Chondrocyte (in vitro differentiated cells): ENCODE measurements at places on chromosomes 11 and 22.

GRCh38 chr11:62267576-62267975 lies 2.4 kb upstream of the SCGB2A2 start:
- H3K36me3 ChIP-seq = no peaks in the 10 kb centered on the region
- no peak overlapping the region for H3K27ac ChIP-seq
- H3K4me3 ChIP-seq = no peak overlapping the region
- H3K4me1 ChIP-seq = no peaks in the 10 kb centered on the region

- H3K36me3 ChIP-seq = no peaks in the 10 kb centered on the region
- H3K27ac ChIP-seq = no peak overlapping the region
- H3K27me3 ChIP-seq = no peaks in the 10 kb centered on the region
- DNase-seq = no peak
These were observed 1.2 kb upstream of the OR10AG1 start for GRCh38 chr11:55970935-55971334.

GRCh38 chr11:124717786-124718651 lies 21.7 kb upstream of the NRGN start:
- peak overlapping the region; percentile 69 for H3K4me3 ChIP-seq
- no peaks in the 10 kb centered on the region for H3K36me3 ChIP-seq
- no peak overlapping the region for H3K27ac ChIP-seq

GRCh38 chr22:48180631-48181030 lies 1418.2 kb downstream of the TBC1D22A start:
- H3K4me3 ChIP-seq = no peak overlapping the region
- H3K36me3 ChIP-seq = no peaks in the 10 kb centered on the region
- no peaks in the 10 kb centered on the region for H3K27me3 ChIP-seq
- DNase-seq = no peak

- H3K36me3 ChIP-seq = peaks cover 1% of the 10 kb centered on the region
- peaks cover 37% of the 10 kb centered on the region for H3K4me1 ChIP-seq
- peak overlapping the region; percentile 82 for H3K27ac ChIP-seq
- no peak overlapping the region for H3K4me3 ChIP-seq
These were observed 505.7 kb upstream of the LUZP2 start for GRCh38 chr11:23991165-23991539.

GRCh38 chr11:44880953-44881352 lies 69.7 kb downstream of the TP53I11 start:
- DNase-seq = no peak
- no peaks in the 10 kb centered on the region for H3K4me1 ChIP-seq
- H3K36me3 ChIP-seq = no peaks in the 10 kb centered on the region

- H3K27ac ChIP-seq = no peak overlapping the region
- peak; percentile 36 for DNase-seq
- H3K4me1 ChIP-seq = no peaks in the 10 kb centered on the region
- H3K27me3 ChIP-seq = peaks cover 2% of the 10 kb centered on the region
- no peak overlapping the region for H3K4me3 ChIP-seq
- H3K36me3 ChIP-seq = peaks cover 2% of the 10 kb centered on the region
These were observed 659.4 kb downstream of the TBC1D22A start for GRCh38 chr22:47421846-47422245.

DNA sequence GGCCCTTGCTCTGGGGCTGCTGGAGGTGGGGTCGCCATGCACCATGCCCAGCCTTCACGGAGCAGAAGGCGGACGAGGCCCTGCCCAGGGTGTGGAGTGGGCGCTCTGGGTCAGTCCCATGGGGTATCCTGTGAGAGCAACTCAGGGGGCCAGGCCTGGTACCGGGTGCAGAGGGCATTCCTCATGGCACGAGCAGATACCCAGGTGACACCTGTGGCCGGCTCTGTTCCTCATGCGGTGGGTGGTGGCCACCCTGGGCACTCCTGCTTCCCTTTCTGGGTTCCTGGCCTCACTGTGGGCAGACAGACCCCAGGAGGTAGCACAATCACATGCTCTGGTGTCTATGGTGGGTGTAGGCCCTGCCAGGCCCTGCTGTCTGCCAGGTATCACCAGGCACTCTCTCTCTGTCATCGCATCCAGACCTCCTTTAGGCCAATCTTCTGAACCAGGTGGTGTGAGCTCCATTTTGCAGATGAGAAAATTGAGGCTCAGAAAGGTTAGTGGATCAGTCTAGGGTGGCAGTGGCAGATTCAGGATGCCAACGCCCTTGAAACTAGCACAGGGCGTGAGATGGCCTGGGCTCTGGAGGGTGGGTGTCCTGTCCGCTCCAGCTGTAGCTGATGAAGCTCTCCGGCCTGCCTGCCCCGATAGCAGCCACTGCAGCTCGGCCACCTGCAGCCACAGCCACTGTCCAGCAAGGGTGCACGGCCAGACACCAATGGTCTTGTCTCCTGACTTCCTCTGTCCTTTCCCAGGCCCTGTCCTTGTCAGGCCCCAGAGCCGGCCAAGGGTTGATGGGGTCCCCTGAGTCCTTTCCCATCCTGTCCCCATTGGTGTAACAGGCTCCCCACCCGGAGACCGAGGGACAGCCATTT lies 15.1 kb downstream of the DGKZ start:
- no peak for DNase-seq
- no peaks in the 10 kb centered on the region for H3K36me3 ChIP-seq
- H3K27me3 ChIP-seq = no peaks in the 10 kb centered on the region

GRCh38 chr11:17798253-17798652 lies 63.7 kb downstream of the KCNC1 start:
- no peaks in the 10 kb centered on the region for H3K4me1 ChIP-seq
- H3K27me3 ChIP-seq = no peaks in the 10 kb centered on the region
- no peak for DNase-seq
- no peaks in the 10 kb centered on the region for H3K36me3 ChIP-seq
- H3K27ac ChIP-seq = no peak overlapping the region

DNA sequence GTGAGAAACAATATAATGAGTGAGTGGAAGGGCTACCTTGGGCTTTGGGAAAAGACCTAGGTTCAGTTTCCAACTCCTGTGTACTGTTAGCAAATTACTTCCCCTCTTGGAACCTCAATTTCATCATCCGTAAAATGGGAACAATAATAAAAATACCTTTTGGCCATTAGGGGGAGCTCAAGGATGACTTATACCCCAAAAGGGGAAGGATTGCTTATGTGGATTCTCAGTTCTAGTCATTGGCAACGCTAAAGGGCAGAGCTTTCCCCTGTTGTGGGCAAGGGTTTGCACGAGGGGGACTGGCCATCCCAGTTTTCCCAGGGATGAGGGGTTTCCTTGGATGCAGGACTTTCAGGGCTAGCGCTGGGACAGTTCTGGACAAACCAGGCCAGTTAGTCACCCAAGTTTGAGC lies 3.1 kb upstream of the COMMD9 start:
- no peak overlapping the region for H3K27ac ChIP-seq
- H3K4me3 ChIP-seq = no peak overlapping the region
- peaks cover 31% of the 10 kb centered on the region for H3K4me1 ChIP-seq

GRCh38 chr11:113507341-113507740 lies 32.1 kb upstream of the DRD2 start:
- peaks cover 54% of the 10 kb centered on the region for H3K27me3 ChIP-seq
- no peak overlapping the region for H3K27ac ChIP-seq
- H3K4me1 ChIP-seq = no peaks in the 10 kb centered on the region
- H3K4me3 ChIP-seq = no peak overlapping the region
- no peak for DNase-seq

- no peak for DNase-seq
- no peak overlapping the region for H3K4me3 ChIP-seq
- peaks cover 34% of the 10 kb centered on the region for H3K4me1 ChIP-seq
- H3K36me3 ChIP-seq = peaks cover 13% of the 10 kb centered on the region
These were observed 60.9 kb downstream of the KDM2A start for GRCh38 chr11:67179892-67180490.

DNA sequence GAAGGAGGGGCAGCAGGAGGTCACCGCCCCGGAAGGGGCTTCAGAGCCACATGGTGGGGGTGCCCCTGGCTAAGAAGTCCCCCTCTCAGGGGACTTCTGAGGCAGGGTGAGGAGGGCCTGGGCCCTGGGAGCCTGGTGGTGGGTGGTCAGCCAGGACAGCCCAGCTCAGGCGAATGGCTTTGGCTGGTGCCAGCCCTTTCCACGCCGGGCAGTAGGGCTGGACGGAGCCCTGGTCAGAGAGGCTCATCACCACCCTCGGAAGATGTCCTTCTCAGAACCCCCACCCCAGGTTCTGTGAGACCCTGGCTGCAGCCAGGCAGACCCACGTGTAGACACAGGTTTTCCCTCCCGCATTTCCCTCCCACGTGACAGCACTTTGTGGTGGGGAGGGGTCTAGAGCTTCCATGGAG lies 35.9 kb downstream of the OSBPL5 start:
- H3K4me3 ChIP-seq = no peak overlapping the region
- DNase-seq = no peak
- H3K27ac ChIP-seq = no peak overlapping the region

- H3K27me3 ChIP-seq = no peaks in the 10 kb centered on the region
- no peak for DNase-seq
- H3K27ac ChIP-seq = no peak overlapping the region
- no peaks in the 10 kb centered on the region for H3K4me1 ChIP-seq
- H3K36me3 ChIP-seq = peaks cover 7% of the 10 kb centered on the region
These were observed 11.6 kb downstream of the TCIRG1 start for GRCh38 chr11:68050371-68050841.

- H3K27ac ChIP-seq = no peak overlapping the region
- no peak for DNase-seq
- H3K27me3 ChIP-seq = no peaks in the 10 kb centered on the region
- H3K36me3 ChIP-seq = peaks cover 2% of the 10 kb centered on the region
- no peak overlapping the region for H3K4me3 ChIP-seq
These were observed 185.8 kb upstream of the C11orf87 start for GRCh38 chr11:109236188-109236587.

- peaks cover 21% of the 10 kb centered on the region for H3K4me1 ChIP-seq
- no peak for DNase-seq
- H3K4me3 ChIP-seq = no peak overlapping the region
- H3K27ac ChIP-seq = no peak overlapping the region
- no peaks in the 10 kb centered on the region for H3K27me3 ChIP-seq
These were observed 3.8 kb downstream of the TOP3B start for GRCh38 chr22:21978564-21979386.

DNA sequence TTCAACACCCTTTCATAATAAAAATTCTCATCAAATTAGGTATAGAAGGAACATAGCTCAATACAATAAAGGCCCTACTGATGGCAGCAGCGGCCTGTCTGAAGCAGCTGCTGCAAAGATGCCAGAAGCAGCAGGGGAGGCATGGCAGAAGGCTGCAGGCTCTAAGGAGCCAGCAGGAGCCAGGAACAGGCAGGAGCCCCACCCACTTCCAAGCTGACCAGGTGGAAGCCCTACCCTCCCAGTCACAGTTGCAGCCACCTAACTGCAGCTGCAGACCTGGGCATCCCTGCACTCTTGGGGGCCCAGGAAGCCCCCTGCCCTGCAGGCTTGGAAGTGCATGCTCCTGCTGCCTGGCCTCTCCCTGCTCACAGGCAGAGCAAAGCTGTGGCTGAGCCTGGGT lies 18.2 kb upstream of the OR6A2 start:
- no peak for DNase-seq
- no peak overlapping the region for H3K27ac ChIP-seq
- H3K36me3 ChIP-seq = no peaks in the 10 kb centered on the region
- H3K4me3 ChIP-seq = no peak overlapping the region
- H3K27me3 ChIP-seq = peaks cover 4% of the 10 kb centered on the region
- no peaks in the 10 kb centered on the region for H3K4me1 ChIP-seq

DNA sequence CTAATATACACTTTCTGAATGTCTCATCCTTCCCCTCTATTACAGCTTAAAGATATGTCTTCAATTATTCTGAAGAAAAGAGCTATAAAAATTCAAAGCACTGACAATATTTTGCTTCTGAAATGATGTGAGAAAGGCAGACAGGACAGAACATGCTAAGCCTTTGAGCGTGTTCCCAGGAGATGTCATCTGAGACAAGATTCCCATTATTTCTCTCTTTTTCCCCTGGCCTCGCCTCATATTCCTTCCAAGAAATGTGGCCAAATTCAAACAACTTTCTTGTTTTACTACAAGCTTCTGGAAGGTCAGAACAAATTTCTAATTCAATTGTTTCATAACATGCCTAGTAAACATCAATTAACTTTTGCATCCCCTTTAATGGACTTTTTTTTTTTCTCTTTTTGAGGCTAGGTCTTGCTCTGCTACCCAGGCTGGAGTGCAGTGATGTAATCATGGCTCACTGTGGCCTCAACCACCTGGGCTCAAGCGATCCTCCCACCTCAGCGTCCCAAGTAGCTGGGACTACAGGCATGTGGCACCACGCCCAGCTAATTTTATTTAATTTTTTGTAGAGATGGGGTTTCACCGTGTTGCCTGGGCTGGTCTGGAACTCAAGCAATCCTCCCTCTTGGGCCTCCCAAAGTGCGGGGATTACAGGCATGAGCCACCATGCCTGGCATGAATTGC lies 37.1 kb upstream of the NFRKB start:
- H3K4me1 ChIP-seq = no peaks in the 10 kb centered on the region
- peaks cover 27% of the 10 kb centered on the region for H3K36me3 ChIP-seq
- H3K4me3 ChIP-seq = no peak overlapping the region
- DNase-seq = no peak
- H3K27ac ChIP-seq = no peak overlapping the region

GRCh38 chr22:37991731-37992442 lies 7.5 kb upstream of the SOX10 start:
- DNase-seq = no peak
- no peaks in the 10 kb centered on the region for H3K36me3 ChIP-seq
- H3K4me3 ChIP-seq = no peak overlapping the region

- DNase-seq = no peak
- peaks cover 2% of the 10 kb centered on the region for H3K4me1 ChIP-seq
- no peaks in the 10 kb centered on the region for H3K36me3 ChIP-seq
- H3K27ac ChIP-seq = no peak overlapping the region
- no peak overlapping the region for H3K4me3 ChIP-seq
These were observed 78.2 kb downstream of the GGT1 start for GRCh38 chr22:24681236-24681635.

DNA sequence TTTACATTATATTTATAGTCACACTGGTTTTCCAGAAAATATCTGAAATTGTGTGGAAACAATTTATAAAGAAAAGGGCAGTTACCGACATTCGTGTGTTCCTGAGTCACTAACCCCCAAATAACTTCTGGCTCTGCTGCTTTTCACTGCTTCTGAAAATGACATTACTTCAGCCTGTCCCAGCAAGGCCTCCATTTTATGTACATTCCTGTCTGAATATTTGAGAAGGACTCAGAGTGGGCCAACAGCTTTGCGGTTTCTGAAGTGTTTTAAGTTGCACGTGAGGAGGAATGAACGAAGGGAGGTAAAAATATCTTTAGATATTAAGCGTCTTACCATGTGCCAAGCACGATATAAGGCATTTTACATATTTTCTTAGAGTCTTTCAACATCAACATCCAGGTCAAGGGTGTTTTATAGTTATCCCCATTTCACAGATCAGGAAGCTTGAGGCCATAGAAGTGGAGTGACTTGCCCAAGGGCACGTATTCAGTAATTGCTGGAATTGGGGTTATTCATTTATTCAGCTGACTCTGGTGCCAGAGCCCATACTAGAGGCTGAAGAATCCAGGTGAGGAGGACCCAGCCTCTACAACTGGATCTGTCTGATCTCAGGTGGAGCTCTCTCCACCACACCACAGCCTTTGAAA lies 30.8 kb upstream of the WNT11 start:
- H3K4me1 ChIP-seq = peaks cover 27% of the 10 kb centered on the region
- H3K36me3 ChIP-seq = no peaks in the 10 kb centered on the region
- no peak for DNase-seq
- H3K27me3 ChIP-seq = no peaks in the 10 kb centered on the region
